Stimulated activated CD4-positive, alpha-beta T cell treated with anti-CD3 and anti-CD28 coated beads, TNF-alpha, amount 100 ng/mL, for 4 hours (primary cell): ENCODE measurements at places on chromosomes 2 and 18.
A peak's percentile ranks its signal among the peaks of the same experiment; 100 is the strongest.

DNA sequence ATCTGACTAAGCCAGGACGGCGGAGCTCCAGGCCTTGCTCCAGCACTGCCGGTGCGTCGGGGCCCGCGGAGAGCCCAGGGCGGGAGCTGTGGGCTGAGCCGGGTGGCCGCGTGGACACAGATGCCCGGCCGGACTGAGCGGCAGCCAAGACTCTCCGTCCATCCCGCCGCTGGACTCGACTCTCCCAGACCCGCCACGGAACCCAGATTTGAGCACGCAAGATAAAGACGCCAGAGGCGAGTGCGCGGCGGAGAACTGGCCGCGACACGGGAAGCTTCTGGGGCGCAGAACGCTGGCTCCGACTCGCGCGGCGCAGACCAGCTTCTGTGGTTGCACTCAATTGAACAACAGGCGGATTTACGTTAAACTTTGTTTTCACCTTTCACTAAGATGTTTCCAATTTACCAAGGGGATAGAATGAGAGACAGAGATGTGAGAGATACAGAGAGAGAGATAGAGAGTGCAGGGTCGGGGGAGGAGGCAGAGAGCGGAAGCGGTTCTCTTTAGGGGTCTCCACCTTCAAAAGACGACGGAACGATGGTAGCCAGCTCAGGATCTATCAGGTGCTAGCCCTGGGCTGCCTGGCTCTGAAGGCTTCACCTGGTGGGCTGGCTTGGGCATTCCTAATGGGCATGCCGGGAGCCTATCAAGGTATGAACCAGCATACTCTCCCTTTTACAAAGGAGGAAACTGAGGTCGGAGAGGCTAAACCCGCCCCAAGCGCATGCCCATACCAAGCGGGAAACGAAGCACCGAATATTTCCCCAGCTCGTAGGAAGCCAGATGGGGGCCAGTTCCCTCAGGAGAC, 10.4 kb upstream of the EN1 start:
- no peak for DNase-seq

- no peak for DNase-seq
These were observed 9.2 kb upstream of the LRPPRC start for GRCh38 chr2:44004735-44005602.

DNA sequence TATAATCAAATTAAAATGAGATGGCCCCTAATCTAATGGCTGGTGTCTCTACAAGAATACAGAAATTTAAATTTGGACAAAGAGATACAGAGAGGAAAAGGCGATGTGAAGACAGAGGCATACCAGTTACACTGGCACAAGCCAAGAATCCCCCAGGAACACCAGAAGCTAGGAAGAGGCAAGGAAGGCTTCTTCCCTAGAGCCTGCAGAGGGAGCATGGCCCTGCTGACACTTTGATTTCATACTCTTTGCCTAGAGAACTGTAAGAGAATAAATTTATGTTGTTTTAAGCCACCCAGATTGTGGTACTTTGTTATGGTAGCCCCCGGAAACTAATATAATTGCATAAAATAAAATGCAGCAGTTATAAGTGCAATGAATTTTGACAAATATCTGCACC, 671.4 kb downstream of the MBD2 start:
- DNase-seq = no peak

DNA sequence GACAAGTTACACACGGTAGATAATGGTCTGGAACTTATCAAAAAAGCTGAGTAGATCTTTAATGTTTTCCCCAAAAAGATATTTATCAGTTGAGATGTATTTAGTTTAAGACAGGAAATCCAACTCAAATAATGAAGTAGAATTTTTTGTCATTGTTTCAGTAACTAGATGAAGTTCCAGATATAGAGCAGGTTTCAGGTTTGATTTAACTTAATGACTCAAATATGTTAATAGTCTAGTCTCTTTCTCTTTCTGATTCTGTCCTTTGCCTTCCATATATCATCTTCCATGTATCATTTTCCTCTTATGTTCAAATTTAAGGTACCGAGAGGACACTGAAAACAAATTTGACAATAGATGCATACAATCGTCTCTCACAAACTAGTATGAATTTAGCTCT, 23.6 kb upstream of the DOCK10 start:
- no peak for DNase-seq

GRCh38 chr18:78542204-78542603, 437.4 kb upstream of the SALL3 start:
- no peak for DNase-seq

- DNase-seq = no peak
These were observed 246.2 kb downstream of the NEDD4L start for GRCh38 chr18:58290116-58290695.

GRCh38 chr2:16006537-16007166, 66.3 kb downstream of the MYCN start:
- no peak for DNase-seq

DNA sequence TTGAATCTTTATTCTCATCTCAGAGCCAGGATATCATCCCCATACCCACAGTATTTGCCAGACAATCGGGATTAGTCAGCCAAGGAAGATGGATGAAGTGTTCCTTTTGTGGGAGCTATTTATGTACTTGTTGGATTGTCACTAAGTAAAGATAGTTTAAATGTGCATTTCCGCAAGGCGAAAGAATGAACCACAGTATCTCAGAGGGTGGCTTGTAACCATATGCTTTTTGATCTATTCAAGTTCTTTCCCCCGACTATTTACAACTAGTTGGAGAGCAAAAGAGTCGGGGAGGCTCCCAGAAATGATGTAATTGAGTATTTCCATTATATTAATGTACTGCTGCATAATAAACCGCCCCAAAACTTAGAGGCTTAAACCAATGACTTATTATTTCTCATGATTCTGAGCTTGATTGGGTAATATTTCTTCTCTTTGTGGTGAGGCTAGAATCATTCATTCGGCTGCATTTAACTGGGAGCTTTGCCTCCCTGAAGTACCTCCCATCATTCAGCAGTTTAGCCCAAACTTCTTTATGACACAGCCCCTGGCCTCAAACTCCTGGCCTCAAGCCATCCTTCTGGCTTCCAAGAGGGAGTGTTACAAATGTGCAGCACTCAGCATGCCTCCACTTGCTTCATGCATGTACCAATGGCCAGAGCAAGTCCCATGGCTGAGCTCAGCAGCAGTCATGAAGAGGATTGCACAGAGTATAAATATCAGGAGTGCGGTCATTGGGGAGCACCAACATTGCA, 423.7 kb downstream of the METTL4 start:
- DNase-seq = no peak

DNA sequence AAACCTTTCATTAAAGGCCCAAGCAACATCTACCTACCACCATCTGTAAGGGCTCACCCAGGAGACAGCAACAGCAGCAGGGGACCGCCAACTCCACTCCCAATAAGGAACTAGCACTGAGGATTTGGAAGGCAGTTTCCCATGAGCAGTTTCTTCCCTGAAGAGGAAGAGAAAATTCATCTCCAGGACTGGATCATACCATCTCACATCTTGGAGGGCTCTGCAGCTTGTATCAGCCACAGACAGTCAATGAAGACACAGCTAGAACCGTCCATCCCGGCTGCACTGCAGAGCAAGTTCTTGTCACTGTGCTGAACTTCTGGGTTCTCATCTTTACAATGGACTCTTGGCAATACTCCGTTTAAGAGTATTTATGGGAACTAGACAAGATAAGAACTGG, 2.8 kb upstream of the GYPC start:
- no peak for DNase-seq

DNA sequence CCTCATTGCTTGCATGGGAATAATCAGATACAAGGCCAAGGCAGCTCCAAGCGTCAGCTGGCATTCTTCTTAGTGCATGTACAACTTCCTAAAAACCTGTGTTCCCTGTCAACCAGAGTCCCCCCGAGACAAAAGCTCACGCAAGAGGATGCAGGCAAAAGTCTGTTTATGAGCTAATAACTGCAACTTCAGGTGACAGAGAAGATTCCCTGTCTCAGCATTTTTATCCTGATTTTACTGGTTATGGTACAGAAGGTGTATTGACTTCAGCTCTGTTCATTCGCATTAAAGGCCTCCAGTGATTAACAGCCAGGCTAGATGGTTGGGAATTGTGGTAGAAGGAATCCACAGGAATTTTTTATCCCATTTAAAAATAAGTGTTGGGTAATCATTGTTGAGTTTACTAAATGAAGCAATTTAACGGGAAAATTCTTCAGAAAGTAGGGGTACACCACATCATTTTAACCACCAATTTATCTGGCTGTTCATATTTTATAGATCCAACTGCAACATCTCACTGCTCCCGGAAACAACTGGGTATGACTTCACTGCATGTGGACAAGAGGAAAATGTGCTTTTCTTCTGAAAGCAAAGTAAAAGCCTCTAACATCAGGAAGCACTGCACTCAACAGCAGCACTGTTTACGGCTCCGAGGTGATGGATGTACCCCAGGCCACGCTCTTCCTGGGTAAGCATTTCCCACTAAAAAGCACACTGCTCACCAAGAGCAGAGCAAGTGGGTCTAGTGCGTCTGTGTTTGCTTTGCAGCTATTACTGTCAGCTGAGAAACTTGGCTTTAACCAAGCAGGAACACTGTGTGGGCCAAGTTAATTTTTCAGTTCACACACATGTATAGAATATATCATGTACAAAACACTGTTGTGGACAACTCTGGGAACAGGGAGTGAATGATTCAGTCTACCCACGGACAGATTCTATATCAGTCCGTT, 31.9 kb downstream of the CCBE1 start:
- DNase-seq = no peak

GRCh38 chr2:229084447-229084846, 186.6 kb downstream of the PID1 start:
- DNase-seq = no peak

- peak; percentile 72 for DNase-seq
These were observed 14.5 kb downstream of the PDCD1 start for GRCh38 chr2:241844066-241844728.

DNA sequence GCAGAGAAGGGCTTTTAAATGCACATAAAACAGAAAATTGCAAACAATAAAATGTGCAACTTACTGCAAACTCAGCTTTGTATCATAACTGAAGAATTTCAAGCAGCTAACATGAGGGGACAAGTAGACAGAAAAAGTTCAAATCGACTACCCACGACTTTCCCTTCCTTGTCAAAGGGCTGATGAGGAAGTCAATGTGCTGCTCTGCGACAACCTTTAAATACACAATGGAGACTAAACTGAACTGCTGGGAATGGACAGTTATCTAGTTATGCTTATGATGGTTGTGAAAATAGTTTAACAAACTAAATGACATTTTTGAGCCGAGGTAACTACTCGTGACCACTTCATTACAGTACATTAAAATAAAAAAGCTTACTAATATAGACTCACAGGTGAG, 84.1 kb downstream of the INO80D start:
- DNase-seq = no peak

DNA sequence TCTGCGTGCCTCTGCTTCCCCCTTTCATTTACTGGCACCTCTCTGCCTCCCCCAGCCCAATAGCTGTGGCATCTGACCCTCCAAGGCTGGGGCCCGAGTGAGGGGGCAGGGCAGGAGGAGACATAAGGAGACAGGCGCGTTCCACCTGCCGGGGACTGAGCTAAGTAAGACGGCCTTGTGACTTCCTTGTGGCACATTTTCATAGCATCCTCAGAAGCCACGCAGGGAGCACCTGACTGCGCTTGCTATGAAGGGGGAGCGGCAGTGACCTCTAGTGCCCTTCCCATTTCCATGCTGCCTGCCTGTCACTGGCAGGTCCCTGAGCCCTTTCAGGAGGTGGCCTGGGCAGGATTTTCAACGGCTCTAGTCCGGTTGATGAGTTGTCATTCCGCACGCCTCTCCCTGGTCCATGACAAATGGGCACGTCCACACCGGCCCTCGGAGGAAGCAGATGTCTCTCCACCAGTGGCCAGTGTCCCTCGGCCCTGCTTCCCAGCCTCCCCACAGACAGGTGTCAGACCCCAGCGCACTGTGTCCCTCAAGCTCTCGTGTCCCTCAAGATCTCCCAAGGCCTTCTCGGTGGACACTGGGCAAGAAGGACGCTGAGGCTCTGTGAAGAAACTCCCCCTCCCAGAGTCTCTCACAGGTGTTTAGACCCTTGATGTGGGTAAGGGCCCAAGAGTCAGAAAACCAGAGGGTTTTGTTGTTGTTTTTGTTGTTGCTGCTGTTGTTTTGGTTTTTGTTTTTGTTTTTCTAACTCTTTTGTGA, 42.7 kb downstream of the CYP26B1 start:
- no peak for DNase-seq

DNA sequence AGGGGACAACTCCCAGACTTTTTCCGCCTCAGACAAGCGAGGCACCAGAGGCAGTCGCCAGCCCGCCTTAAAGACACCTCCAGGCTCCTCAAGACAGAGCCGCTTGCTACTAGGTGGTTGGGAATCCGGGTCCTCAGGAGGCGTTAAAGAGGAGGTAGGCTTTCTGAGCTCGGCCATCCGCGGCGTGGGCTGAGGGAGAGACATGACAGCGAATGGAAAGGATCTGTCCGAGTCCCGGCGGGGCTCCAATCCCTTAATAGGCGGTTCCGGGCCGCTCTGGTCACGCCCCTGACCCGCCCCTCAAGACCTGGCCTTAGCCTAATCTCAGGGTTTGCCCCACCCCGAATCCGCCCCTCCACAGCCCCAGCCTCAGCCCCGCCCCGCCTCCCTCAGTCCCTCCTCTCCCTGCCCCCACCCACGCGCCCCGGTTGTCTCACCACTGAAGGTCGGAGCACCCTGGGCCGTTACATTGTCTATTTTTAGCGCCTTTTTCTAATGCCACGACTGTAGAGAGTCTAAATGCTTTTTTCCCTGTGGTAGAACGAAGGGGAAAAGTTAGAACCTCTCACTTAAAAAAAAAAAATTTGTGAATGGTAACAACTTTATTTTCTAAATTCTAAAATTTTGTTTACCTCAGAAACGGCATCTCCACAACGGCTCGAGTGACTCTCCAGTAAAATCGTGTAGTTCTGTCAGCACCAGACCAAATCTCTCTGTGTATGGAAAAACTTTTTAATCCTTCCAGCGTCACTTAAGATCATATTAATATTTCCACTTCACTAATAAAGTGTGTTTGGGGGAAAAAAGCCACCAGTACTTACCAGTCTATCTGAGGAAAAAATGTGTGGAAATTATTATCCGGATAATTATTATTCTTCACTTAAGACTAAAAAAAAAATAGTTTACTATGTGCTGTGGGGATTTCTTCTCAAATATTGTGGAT, at the start of gene RAD51AP2:
Gene RAD51AP2, minus strand, starts transcription at position 229 of the 943 bp plus-strand sequence. Its CDS starts 25 bp downstream, at position 204.
- no peak for DNase-seq

DNA sequence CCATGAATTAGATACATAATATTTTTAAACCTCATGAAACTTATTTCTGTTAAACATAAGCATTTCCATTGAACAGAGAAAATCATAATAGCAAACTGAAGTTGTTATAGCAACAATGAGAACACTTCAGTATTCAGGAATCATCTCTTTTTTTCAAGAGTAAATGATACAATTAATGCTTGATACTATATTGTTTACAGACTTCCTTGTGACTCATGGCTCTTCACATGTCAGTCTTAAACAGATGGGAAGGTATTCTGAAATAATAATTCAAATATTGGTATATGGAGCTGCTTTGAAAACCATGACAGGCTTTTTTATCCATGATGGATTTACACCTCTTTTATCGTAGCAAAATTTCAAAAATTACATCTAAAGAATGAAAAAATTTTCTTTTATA, 226.5 kb upstream of the RBMS1 start:
- no peak for DNase-seq
